ENCODE measurements at places on chromosomes 1 and 21. TPM values are rescaled to one million over a fixed set of nuclear protein-coding genes. Genes with fewer than 3 reads are reported as not detected.

The APCS gene
- 4.0 TPM for polyA plus RNA-seq

- DNase-seq, result no peak
Observed at GRCh38 chr1:26684763-26685508, 10.9 kb upstream of the ARID1A start.

The SERPINC1 gene
- polyA plus RNA-seq, result 53.5 TPM

The BNIPL gene
- 3.0 TPM for polyA plus RNA-seq

DNA sequence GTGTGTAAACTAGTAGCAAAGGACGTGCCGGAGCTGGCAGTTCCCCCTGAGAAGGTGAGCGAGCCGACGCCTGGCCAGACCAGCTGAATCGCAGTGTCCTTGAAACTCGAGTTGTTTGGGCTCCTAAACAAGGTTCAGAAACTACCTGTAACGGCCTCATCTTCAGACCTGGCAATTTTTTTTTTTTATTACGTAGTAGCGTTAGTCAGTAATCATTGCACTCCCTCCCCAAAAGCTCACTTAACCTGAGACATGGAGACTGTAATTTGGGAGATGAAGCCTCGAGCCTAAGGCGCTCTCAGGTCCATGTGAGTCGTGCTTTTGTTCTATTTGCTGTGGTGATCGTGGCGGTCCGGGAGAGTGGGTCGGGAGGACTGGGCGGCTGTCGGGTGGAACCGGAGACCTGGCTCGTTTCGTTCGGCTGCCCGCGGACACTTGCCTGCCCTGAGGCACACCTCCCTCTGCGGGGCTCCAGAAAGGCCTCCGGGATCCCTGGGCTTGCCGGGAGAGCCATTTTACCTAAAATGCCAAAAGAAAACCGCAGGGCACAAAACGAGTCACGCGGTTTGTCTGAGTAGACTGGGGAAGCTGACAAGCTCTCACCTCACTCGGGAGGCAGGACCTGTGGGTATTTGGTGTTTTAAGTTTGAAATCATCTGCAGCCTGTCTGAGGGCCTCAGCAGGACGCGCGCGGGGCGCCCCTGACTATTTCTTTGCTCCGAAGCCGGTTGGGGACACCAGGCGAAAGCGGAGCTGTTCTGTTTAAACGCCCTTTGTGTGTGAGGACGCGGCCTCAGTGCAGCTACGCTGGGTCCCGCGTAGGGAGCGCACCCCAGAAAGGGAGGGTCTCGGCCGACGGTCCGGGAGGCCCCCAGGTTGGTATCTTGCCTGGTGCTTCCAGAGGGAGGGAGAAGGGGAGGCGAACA lies 722 bp downstream of the LHX8 start:
- no peak for DNase-seq

The GJA4 gene
- 3.7 TPM for polyA plus RNA-seq

DNA sequence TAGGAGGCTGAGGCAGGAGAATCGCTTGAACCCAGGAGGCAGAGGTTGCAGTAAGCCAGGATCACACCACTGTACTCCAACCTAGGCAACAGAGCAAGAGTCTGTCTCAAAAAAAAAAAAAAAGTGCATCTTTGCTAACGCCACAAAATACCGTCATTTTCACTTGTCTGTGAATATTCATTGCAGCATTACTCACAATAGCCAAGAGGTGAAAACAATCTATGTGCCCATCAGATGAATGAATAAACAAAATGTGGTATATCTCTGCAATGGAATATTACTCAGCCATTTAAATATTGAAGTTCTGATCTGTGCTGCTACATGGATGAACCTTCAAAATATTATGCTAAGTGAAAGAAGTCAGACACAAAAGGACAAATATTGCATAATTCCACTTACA lies 7.9 kb upstream of the TIAM1 start:
- DNase-seq, result no peak

DNA sequence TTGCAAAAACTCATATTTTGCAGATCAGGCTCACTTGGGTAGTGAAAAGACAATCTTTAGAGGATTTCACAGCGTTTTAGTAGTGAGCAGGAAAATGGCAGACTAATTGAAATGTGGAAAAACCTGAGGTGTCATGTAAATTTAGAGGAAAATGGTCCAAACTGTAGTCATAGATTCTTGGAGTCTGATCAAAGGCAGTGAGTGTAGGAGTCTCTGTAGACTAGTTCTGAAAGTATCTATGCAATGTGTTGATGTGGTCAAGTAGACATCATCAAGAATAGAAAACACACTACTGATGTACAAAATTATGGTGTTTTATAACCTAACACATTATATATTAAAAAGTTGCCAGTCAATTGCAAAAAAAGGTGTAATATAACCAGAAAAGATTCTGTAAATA lies 143.2 kb upstream of the C1orf105 start:
- no peak for DNase-seq

The CTTNBP2NL gene
- 10.2 TPM for polyA plus RNA-seq

The CFAP410 gene
- polyA plus RNA-seq, result 33.6 TPM

DNA sequence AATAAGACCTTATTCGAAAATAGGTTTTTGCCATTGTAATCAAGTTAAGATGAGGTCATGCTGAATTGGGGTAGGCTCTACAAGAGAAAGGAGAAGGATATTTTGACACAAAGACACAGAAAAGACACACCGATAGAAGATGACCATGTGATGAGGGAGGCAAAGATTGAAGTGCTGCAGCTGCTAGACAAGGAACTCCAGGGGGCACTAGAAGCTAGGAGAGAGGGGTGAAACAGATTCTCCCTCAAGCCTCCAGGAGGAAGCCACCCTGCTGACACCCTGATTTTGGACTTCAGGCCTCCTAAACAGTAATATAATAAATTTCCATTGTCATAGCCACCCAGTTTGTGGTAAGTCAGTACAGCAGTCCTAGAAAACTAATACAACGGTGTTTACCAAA lies 506.8 kb upstream of the CAMK1G start:
- DNase-seq, result no peak

DNA sequence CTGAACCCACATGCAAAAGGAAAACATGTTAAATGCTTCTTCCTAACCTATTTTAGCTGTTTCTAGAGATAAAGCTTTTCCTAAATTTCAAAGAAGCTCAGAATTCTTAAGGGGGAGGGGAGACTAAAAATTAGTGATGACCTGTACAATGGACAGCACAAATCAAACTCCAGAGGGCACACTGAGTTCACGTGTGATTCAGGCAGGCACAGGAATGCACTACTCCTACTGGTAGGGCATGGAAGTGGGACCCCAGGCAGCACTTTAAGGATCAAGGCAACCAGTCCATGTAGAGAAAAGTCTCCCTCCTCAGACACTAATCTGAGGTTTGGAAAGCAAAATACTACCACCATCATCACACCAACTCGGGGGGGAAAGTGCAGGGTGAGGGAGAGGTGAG lies 31.3 kb upstream of the CLCA4 start:
- no peak for DNase-seq

DNA sequence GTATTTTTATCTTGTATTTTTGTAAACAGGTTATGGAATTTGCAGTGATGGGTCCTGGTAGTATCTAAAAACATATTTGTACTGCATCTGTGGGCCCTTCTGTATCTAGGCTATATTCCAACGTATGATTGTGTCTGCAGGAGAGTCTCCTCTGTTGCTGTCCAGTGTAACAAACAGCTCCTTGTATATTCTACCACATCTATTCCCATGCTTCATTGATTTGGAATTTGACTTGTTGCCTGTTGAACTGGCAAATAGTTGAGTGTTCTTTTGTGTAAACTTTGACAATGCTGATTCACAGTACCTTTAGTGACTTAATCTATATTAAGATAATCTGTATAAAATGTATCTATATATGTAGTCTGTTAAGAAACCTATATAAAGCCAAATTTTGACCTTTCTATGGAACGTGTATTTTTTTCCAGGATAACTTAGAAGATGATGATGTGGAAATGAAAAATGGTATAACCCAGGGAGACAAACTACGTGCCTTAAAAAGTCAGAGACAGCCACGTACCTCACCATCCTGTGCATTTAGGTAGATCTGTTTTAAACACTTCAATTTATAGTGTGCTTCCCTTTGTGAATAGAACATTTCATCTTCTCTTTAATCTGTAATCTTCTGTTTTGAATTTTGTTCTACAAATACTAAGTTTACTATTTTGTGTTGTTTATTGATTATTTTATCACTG lies 43.4 kb upstream of the GPR88 start:
- DNase-seq, result no peak

The HHIPL2 gene
- 0.99 TPM for polyA plus RNA-seq

- no peak for DNase-seq
Observed at GRCh38 chr1:3750741-3751140, 1.5 kb upstream of the CCDC27 start.

GRCh38 chr21:42633858-42634257 lies 19.6 kb upstream of the PDE9A start:
- no peak for DNase-seq

The CASQ1 gene
- polyA plus RNA-seq, result 0.51 TPM

The HIVEP3 gene
- polyA plus RNA-seq, result 4.0 TPM

GRCh38 chr1:248841702-248842395 lies 3.8 kb downstream of the ZNF672 start:
- DNase-seq, result peak; percentile 54

- DNase-seq, result no peak
Observed at GRCh38 chr1:46451948-46452930, 37.4 kb upstream of the DMBX1 start.

The SPRR2F gene
- 26.1 TPM for polyA plus RNA-seq

- DNase-seq, result no peak
Observed at GRCh38 chr1:21586222-21586621, 77.0 kb downstream of the ALPL start.

- no peak for DNase-seq
Observed at GRCh38 chr1:204178487-204179281, 12.5 kb upstream of the REN start.

- DNase-seq, result no peak
Observed at GRCh38 chr1:164183854-164184635, 374.9 kb upstream of the PBX1 start.

DNA sequence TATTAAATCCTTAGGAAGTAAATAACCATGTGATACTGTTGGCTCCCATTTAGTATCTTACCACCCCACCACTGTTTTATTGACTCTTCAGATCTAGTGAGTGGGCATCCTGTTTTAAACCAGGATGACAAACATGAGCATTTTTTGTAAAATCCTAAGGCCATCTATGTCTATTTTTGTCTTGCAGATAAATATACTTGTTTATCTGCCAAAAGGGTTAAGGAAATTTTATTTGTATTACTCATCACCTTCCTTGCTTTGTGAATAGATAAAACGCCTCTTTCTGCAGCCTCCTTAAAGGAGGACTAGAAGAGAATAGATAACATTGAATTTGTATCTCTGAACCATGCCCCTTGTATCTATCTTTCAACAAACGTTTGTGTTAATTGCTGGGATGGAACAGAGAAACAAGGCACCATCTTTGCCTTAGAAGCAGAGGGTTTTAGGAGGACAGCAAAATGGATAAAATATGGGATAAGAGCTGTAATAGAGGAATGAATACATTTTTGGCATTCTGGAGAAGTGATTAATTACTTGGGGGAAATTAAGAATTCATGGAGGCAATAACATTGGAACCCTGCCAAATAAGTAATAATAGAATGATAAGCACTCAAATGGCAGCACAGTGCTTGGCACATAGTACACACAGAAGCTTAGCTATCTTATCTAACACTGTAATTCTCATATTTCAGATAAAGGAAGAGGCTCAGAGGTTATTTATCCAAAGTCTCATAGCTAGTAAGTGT lies 14.7 kb downstream of the YTHDF2 start:
- no peak for DNase-seq

GRCh38 chr1:209962388-209962787 lies 24.4 kb downstream of the SYT14 start:
- DNase-seq, result no peak

GRCh38 chr1:17923666-17924065 lies 168.5 kb downstream of the ACTL8 start:
- DNase-seq, result no peak

DNA sequence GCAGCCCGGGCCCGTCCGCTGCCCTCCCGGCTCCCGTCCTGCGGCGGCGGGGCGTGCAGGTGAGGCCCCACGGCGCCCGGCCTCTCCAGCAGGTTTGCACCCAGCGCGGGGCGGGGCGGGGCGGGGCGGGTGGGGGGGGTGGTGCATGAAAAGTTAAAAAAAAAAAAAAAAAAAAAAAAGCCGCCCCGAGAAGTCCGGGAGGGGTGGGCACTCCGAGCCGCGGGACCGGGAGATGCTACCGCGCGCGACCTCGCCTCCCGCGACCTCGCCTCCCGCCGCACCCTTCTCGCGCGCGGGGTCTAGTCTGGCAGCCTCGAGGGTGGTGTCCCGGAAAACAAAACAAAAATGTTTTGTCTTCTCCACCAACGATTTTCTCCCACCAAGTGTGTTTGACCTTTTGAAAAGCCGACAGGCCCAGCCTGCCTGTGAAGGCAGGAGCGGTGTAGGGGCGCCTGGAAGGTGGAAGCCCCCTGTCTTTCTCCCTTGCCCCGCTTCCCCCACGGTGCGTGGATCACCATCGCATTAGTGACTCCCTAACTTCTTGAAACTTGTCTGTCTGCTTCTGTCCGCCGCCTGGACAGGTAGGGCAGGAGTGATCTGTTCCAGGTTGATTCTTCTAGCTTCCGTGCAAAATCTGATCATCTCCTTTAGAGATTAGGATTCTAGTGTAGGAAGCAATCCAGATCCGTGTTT lies 569 bp downstream of the RCAN3 start:
- peak; percentile 25 for DNase-seq

- no peak for DNase-seq
Observed at GRCh38 chr1:155872527-155872926, 13.2 kb downstream of the SYT11 start.
